Cerebellar nuclear complex (tissue), 1 donor: ENCODE measurements at places on chromosomes 16 and 17.

- no peak for DNase-seq
Observed at GRCh38 chr17:83064021-83064731, 15.2 kb upstream of the METRNL start.

DNA sequence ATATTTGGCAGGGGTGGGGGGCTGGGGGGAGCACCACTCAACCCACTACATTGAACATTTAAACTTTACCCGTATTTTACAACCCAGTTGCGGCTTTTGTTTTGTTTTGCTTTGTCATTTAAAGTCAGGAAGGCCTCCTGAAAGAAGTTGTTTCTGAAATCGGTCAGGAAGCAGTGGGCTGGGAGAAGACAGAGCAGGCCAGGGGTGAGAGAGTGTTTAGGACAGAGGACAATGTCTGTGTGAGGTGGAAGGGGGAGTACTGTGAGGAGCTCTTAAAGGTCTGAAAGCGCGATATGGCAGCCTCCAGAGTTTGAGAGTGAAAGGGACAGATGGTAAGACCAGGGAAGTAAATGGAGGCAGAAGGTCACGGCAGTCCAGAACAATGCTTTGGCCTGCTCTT lies 6.1 kb upstream of the WFIKKN2 start:
- no peak for DNase-seq

DNA sequence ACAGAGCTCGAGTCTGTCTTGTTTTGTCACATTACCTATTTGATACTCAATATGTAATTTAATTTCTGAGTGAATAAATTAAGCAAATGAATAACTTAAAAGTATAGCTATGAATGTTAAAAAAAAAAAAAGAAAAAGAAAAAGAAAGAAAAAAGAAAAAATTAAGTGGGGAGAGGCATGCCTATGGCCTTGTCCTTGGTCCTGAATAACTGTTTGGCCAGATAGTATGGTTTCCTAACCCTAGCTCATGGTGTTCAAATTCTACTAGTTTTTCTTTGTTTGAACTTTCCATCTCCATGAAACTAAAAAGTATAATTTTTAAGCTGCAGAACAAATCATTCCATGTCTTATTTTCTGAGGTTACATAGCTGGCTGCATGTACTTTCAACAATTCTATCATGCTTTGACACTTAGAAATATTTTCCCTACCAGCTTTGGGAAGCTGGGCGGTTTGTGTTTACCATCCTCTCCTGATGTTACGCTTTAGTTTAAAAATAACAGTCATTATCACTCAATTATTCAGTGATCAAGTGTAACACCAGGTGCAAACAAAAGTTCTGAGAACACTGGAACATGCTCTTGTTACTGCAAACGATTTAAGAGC lies 31.8 kb downstream of the TOX3 start:
- no peak for DNase-seq

DNA sequence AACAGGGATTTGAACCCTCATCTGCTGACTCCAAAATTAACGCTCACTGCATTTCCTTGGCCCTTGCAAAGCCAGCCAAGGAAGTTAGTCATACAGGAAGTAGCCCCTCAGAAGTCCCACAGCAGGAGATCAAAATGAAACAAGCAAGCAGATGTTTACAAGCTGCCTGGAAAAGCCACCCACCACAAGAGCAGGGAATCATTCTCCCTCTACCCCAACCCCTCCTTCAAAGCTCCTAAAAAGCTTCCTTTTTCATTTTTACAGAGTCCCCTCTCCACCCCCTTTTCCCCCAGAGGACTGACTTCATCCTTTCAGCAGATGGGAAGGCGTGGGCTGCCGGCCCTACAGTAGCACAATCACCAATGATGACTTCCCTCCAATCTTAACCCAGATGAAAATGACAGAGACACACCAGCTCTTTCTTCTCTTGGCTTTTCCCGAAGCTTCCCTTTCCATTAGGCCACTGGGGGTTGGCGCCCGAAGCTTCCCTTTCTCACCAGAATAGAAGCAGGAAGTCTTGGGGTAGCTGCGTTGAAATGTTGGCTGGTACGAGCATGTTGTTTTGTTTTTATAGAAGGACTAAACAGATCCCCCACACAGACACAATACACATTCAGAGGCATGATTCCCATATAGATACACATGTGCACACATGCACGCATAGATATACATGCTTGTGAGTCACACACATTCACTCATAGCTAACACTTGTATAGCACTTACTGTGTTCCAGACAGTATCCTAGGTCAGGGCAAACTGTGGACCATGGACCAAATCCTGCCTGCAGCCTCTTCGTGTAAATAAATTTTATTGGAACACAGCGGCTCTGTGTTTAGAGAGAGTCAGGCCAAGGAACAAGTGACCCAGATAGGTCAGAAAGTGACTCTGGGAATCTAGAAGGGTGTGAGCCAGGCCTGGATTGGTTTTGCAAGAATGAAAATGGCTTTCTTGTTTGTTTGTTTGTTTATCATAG lies 17.4 kb downstream of the ITPRIPL2 start:
- DNase-seq, result no peak

DNA sequence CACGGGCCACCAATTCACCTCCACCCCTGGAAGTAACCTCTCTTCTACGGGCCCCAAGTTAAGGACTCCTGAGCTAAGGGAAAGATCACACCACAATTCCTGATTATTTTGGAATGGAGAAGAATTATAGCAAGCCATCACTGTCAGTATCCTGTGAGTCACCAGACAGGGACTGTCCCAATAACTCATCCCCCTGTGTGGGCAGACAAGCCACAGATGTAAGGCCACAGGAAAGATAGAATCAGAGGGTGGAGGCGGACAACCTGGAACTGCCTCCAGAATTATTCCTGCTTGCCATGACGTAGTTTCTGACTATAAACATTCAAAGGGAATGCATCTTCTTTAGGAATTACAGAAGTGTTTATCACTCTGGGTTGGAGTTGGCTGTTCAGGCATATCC lies 5.8 kb upstream of the MYO1D start:
- DNase-seq, result no peak

- no peak for DNase-seq
Observed at GRCh38 chr17:43881758-43882505, 25.4 kb downstream of the MPP2 start.

GRCh38 chr17:52986056-52986662 lies 827.6 kb upstream of the CA10 start:
- no peak for DNase-seq

DNA sequence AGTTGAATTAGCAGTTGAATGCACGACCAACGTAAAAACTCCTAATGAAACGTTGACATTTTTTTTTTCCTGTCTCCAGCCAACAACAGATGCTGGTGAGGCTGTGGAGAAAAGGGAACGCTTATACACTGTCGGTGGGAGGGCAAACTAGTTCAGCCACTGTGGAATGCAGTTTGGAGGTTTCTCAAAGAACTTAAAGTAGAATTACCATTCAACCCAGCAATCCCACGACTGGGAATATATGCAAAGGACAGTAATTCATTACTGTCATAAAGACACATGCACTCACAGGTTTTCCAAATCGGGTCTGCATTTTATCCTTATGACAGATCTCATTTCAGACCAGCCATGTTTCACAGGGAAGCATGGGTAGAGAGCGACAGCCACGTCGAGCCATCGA lies 3.5 kb upstream of the WFDC1 start:
- no peak for DNase-seq

DNA sequence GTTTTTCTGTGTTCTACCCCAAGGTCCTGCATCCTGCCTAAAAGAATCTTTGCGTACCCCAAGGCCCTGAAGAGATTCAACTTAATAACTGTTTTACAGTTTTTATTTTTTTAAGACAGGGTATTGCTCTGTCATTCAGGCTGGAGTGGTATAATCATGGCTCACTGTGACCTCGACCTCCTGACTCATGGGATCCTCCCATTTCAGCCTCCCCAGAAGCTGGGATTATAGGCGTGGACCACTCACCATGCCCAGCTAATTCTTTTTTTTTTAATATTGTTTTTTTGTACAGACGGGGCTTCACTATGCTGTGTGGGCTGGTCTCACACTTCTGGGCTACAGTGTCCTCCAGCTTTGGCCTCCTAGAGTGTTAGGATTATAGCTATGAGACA lies 9.3 kb upstream of the FAAP100 start:
- no peak for DNase-seq

GRCh38 chr17:40317345-40317873 lies 8.4 kb downstream of the RARA start:
- DNase-seq, result no peak

DNA sequence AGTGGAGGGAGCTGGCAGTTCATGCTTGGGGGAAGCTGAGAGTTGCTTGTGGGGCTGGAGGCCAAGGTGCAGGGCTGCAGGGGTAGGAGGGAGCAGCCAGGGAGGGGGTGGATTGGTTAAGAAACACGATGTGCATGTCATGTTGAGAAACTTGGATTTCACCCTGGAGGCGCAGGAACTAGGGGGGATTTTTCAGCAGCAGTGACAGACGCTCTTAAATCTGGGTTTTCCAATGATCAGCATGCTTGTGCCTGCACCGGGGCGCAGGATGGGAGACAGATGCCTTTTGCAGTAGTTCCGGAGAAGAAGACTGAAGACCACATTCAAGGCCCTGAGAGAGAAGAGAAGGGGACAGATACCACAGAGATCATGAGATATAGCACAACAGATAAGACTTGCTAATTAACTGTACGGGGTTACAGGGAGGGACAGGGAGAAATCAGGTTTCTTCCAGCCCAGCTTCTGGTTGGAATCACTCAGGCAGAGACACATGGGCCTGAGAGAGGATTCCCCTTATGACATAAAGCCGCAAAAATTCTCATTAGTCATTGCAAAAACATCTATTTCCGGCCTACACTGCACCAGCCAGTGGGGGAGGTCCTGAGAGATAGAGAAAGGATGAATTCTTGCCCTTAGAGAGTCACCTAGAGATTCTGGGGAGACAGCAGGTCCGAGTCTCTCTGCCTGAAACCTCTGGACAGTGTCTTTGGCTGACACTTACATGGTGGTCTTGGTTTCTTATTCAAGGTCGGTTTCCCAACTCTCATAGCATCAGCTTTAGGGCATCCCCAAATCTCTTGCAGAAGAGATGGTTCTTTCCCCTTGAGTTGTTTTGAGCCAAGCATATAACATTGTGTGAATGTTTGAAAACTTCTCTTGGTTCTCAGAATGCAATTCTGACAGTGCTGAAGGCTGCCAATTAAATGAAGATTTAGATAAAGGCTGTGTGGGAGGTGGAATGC lies 27.1 kb downstream of the CDH13 start:
- no peak for DNase-seq

DNA sequence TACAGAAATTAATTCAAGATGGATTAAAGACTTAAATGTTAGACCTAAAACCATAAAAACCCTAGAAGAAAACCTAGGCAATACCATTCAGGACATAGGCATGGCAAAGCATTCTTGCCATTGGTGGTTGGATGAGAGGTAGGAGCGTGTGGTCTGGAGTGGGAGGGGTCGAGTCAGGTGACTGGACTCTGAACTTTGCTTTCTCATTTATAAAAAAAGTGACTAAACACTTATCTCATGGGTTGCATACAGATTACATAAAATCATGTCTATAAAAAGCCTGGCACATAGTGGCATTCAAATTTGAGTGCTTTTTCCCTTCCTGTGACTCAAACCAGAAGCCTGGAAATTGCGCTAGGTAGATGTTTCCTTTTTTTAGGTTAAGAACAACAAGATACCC lies 159.7 kb upstream of the SHISA6 start:
- DNase-seq, result no peak

DNA sequence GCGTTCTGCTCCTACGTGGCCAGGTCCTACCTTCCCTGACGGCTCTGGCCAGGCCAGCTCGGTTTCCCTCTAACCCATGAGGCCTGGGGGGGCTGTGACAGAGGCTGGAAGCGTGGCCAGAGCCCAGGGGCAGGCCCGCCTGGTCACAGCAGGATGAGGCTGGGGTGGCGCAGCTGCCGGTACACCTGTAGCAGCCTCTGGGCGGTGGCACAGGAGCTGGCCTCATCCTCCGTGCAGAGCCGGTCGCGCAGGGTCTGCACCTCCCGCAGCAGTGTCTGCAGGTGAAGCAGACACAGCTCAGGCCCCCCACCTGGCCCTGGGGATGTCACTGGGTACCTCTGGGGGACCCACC lies 11.5 kb downstream of the FAAP100 start:
- no peak for DNase-seq

DNA sequence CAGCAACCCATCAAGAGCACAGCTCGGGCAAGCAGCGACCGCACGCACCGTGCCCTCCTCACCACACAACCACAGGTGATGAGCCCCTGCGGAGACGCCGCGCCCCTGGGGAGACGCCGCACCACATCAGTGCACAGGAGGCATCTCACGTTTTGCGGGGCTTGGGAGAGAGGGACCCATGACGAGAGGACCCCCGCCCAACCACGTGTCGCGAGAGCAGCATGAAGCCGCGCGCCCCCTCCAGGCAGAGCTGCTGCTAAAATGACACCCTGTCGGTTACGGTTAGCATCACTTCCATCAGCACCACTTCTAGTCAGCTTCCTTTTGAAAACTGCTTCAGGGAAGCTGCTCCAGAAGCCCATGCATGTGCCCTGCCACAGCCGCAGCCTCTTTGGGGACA lies 45.3 kb downstream of the KLHDC4 start:
- no peak for DNase-seq
